ENCODE measurements at places on chromosomes 11 and 22.

DNA sequence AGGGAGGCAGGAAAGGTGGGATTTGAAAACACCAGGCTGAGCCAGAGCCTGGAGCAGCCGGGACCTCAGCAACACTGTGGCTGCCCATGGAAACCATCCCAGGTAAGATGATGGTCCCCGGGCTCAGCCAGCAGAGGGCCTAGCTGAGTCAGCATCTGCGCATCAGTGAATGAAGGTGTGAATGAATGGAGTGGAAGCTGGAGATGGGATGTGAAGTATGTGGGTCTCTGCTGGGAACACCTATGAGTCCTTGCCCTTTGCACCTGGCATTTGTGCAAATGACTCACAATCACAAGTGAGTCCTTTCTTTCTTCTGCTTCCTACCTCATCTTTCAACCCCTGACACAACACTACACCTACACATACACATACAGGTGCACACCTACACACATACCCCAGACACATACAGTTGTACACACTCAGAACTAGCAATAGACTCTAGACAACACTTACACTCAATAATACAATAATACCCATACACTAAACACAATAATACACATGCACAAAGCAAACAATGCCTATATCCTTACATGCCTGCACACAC is 62.8 kb upstream of the PRDM11 start:
- H3K27me3 ChIP-seq, result no peaks in the 10 kb centered on the region
- H3K36me3 ChIP-seq, result peaks cover 6% of the 10 kb centered on the region
- DNase-seq, result no peak
- no peak overlapping the region for H3K4me3 ChIP-seq
- peaks cover 50% of the 10 kb centered on the region for H3K4me1 ChIP-seq

DNA sequence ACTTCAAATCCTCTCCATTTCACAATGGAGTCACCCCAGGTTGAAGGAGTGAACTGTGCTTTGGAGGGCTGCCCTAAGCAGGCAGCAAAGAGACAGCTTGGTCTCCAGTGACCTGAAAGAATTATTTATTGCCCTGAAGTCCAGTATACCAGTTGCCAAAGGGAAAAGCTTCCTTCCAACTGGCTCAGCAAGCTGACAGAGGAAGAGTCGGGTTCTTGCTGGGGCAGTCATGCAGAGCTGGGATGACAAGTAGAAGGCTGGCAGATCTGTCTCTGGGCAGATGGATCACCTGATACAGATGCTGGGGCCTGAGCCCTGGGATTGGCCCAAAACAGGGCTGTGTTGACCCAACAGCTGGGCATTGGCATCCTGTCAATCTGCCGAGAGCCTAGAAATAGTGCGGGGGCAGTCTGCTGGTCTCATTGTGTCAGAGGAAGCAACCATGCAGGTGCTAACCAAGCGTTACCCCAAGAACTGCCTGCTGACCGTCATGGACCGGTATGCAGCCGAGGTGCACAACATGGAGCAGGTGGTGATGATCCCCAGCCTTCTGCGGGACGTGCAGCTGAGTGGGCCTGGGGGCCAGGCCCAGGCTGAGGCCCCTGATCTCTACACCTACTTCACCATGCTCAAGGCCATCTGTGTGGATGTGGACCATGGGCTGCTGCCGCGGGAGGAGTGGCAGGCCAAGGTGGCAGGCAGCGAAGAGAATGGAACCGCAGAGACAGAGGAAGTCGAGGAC is at the start of gene THRSP:
Gene THRSP (plus strand): TSS at position 422 of the 742 bp plus-strand sequence. CDS start 21 bp downstream, at position 443.
- no peak within 1 kb of the TSS for H3K4me3 ChIP-seq
- DNase-seq, result no peak
- H3K27ac ChIP-seq, result no peak within 1 kb of the TSS
- H3K4me1 ChIP-seq, result no peaks in the 10 kb centered on the region

- H3K36me3 ChIP-seq, result peaks cover 6% of the 10 kb centered on the region
- no peak overlapping the region for H3K4me3 ChIP-seq
- H3K4me1 ChIP-seq, result peaks cover 49% of the 10 kb centered on the region
- H3K27me3 ChIP-seq, result peaks cover 54% of the 10 kb centered on the region
- DNase-seq, result no peak
These were observed 4.3 kb downstream of the ARHGEF12 start for GRCh38 chr11:120340529-120340928.

GRCh38 chr11:124801636-124802312 is 1.6 kb upstream of the MSANTD2 start:
- DNase-seq, result no peak
- peaks cover 26% of the 10 kb centered on the region for H3K4me1 ChIP-seq
- no peak overlapping the region for H3K27ac ChIP-seq
- H3K27me3 ChIP-seq, result peaks cover 12% of the 10 kb centered on the region

DNA sequence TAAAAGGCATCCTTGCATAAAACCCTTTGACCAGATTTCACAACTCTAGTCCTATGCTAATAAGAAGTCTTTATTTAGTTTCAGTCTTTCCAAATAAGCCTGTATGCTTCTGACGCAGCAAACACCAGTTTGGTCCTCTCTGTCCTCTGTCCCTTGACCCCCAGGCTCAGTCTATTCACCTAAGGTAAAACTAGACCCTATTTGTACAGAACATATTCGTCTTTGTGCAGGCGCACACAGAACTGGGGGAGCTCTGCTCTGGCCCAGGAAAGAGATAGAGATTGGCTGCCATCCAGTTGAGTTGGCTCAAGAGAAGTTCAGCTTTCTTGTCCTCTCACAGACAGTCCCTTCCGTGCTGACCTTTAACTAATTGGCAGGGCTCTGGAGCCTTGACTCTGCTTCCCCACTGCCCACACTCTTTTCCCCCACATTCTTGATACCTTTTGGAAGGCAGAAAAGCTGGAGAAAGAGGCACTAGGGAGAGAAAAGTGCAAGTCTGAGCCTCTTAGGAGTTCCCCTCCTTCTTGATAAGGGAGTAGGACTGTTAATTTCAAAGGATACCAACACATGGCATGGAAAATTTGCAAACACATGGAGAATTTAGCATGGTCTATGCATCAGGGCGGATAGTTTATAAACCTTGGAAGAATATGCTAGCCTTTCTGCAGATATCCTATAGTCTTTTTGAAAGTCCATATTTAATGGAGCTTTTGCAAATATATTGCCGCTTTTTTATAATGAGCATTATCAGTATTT is 21.2 kb upstream of the PSMA1 start:
- H3K36me3 ChIP-seq, result peaks cover 34% of the 10 kb centered on the region
- H3K4me1 ChIP-seq, result peaks cover 53% of the 10 kb centered on the region
- no peak overlapping the region for H3K27ac ChIP-seq
- no peak for DNase-seq
- H3K27me3 ChIP-seq, result no peaks in the 10 kb centered on the region

GRCh38 chr22:27220339-27220738 is 563.0 kb downstream of the MIAT start:
- no peaks in the 10 kb centered on the region for H3K27me3 ChIP-seq
- H3K4me3 ChIP-seq, result no peak overlapping the region
- no peak overlapping the region for H3K27ac ChIP-seq
- no peak for DNase-seq

GRCh38 chr11:75383246-75383645 is 16.1 kb upstream of the RPS3 start:
- H3K36me3 ChIP-seq, result no peaks in the 10 kb centered on the region
- peak overlapping the region; percentile 92 for H3K27ac ChIP-seq
- H3K4me3 ChIP-seq, result peak overlapping the region; percentile 19
- peaks cover 31% of the 10 kb centered on the region for H3K4me1 ChIP-seq
- DNase-seq, result peak; percentile 72

DNA sequence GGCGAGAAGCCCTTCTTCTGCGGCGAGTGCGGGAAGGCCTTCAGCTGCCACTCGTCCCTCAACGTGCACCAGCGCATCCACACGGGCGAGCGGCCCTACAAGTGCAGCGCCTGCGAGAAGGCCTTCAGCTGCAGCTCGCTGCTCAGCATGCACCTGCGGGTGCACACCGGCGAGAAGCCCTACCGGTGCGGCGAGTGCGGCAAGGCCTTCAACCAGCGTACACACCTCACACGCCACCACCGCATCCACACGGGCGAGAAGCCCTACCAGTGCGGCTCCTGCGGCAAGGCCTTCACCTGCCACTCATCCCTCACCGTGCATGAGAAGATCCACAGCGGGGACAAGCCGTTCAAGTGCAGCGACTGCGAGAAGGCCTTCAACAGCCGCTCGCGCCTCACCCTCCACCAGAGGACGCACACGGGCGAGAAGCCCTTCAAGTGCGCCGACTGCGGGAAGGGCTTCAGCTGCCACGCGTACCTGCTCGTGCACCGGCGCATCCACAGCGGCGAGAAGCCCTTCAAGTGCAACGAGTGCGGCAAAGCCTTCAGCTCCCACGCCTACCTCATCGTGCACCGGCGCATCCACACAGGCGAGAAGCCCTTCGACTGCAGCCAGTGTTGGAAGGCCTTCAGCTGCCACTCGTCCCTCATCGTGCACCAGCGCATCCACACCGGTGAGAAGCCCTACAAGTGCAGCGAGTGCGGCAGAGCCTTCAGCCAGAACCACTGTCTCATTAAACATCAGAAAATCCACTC is 12.2 kb downstream of the ZNF74 start:
- H3K36me3 ChIP-seq, result peaks cover 14% of the 10 kb centered on the region
- no peaks in the 10 kb centered on the region for H3K27me3 ChIP-seq
- no peak for DNase-seq
- no peak overlapping the region for H3K27ac ChIP-seq
